ENCODE measurements at places on chromosomes 11 and 22.

- H3K27me3 ChIP-seq: peaks cover 22% of the 10 kb centered on the region
- H3K4me3 ChIP-seq: no peak overlapping the region
- no peaks in the 10 kb centered on the region for H3K4me1 ChIP-seq
- no peak overlapping the region for H3K27ac ChIP-seq
Measured at GRCh38 chr11:126496576-126497337, 141.3 kb downstream of the ST3GAL4 start.

- peaks cover 4% of the 10 kb centered on the region for H3K36me3 ChIP-seq
- peak overlapping the region; percentile 68 for H3K27ac ChIP-seq
- DNase-seq: no peak
- no peaks in the 10 kb centered on the region for H3K27me3 ChIP-seq
Measured at GRCh38 chr11:73359341-73359740, 16.9 kb upstream of the RELT start.

DNA sequence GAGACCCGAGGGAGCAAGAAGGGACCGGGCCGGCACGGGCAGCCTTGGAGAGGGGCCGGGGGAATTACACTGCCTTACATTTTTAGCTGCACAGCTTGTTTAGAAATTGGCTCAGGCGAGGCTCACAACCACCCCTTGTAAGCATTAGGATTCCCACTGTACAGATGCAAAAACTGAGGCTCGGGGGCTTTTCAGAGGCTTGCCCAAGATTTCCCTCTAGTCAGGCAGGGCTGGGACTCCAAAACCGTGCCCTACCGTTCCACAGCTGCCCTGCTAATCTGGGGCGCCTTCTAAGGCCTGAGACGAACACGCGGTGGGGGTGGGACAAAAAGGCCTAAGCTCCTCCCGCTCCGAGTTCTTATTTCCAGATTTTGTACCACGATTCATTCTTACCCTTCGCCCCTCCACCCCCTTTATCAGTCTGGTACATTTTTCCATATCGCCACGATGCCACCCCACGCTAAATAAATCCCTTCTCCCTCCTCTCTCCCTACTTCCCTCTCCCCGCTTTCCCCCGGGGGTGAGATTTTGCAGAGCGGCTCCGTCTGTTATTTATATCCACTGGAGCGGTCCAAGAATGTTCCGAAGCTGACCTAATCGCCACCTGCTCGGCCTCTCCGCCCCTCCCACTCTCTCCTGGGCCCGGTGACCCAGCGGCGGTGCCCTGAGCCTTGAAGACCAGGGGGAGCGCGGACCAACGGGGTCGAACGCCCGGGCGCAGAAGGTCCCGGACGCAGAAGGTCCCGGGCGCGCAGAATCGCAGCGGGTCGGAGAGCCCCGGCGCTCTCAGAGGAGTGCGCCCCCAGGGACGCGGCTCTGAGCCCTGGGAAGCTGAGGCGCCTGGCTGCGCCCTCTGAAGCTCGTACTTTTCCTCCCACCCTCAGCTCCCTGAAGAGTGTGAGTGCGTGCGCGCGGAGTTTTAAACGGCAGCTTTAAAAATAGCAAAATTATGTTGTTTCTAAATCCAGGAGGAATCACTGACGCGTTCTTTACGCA, 764 bp upstream of the PACSIN3 start:
- peak; percentile 50 for DNase-seq
- H3K27me3 ChIP-seq: no peaks in the 10 kb centered on the region
- H3K27ac ChIP-seq: peak overlapping the region; percentile 93
- H3K4me3 ChIP-seq: peak overlapping the region; percentile 47
- peaks cover 60% of the 10 kb centered on the region for H3K4me1 ChIP-seq
- H3K36me3 ChIP-seq: peaks cover 14% of the 10 kb centered on the region

GRCh38 chr11:113282898-113283437, 31.4 kb upstream of the TTC12 start:
- H3K36me3 ChIP-seq: no peaks in the 10 kb centered on the region
- no peaks in the 10 kb centered on the region for H3K27me3 ChIP-seq
- no peaks in the 10 kb centered on the region for H3K4me1 ChIP-seq
- DNase-seq: no peak
- no peak overlapping the region for H3K4me3 ChIP-seq

DNA sequence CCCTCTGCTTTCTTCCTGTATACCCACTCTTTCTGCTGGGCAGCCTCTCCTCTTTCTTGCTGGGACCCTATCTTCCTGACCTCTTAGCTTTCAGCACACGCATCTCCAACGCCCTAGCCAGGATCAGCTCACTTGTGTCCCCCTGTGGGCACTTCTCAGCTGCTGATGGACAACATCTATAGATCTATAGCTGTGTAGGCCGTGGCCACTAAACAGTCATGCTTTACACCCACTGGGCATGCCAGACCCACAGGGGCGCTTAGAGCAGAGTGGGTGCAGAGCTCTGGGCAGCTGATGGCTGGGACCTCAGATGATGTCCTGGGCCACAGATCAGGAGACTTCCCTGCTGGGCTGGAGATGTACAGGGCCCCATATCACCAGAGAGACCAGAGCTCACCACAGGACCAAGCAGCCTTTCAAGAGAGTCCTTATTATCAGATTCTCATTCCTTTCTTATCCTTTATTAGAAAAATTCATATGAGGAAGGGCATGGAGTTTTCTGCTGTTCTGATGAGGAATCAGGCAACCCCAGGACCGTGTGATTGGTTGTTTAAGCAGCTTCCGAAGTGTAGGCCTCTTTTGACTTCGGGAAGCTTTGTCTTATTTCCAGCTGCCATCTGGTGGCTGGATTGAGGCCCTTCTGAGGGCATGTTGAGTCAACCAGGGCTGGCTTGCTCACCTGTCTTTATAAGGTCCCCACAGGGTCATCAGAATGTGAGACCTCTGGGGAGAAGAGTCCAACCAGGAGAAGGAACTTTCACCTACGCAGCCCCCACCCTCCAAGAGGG, 60.5 kb downstream of the OSBP2 start:
- H3K4me3 ChIP-seq: no peak overlapping the region
- H3K4me1 ChIP-seq: peaks cover 9% of the 10 kb centered on the region
- H3K36me3 ChIP-seq: no peaks in the 10 kb centered on the region
- DNase-seq: peak; percentile 43

GRCh38 chr11:70727899-70728620, 329.7 kb downstream of the CTTN start:
- no peaks in the 10 kb centered on the region for H3K27me3 ChIP-seq
- H3K27ac ChIP-seq: no peak overlapping the region
- no peaks in the 10 kb centered on the region for H3K36me3 ChIP-seq
- H3K4me1 ChIP-seq: no peaks in the 10 kb centered on the region
- no peak overlapping the region for H3K4me3 ChIP-seq
- no peak for DNase-seq

DNA sequence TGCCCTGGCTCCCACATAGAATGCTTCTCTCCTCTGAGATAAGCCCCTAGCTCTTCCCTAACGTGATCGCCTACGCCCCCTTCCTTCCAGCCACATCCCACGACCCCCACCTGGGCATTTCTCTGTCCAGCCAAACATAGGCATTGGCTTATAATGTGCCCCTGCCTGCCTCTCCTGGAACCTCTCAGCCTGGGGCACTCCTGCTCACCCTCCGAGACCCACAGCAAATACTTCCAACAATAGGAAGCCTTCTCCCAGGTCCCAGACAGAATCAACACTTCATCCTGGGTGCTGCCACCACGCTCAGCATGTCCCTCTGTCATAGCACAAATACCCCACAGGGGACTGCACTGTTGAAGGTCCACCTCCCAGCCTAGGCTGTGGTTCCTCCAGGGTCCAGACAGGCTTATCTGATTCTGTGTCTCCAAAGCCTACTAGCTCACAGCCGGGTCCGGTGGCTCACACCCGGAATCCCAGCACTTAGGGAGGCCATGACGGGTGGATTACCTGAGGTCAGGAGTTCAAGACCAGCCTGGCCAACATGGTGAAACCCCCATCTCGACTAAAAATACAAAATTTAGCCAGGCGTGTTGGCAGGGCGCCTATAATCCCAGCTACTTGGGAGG, 24.2 kb upstream of the TMPRSS4 start:
- no peaks in the 10 kb centered on the region for H3K27me3 ChIP-seq
- H3K27ac ChIP-seq: no peak overlapping the region
- no peak overlapping the region for H3K4me3 ChIP-seq

GRCh38 chr11:127454856-127455255, 454.3 kb upstream of the KIRREL3 start:
- no peaks in the 10 kb centered on the region for H3K4me1 ChIP-seq
- H3K27ac ChIP-seq: no peak overlapping the region
- no peaks in the 10 kb centered on the region for H3K27me3 ChIP-seq
- no peak overlapping the region for H3K4me3 ChIP-seq
- no peaks in the 10 kb centered on the region for H3K36me3 ChIP-seq
- no peak for DNase-seq

- no peak overlapping the region for H3K27ac ChIP-seq
- H3K36me3 ChIP-seq: no peaks in the 10 kb centered on the region
- no peaks in the 10 kb centered on the region for H3K4me1 ChIP-seq
- H3K27me3 ChIP-seq: no peaks in the 10 kb centered on the region
- no peak overlapping the region for H3K4me3 ChIP-seq
Measured at GRCh38 chr22:39645532-39645931, 75.0 kb downstream of the CACNA1I start.

GRCh38 chr22:42443240-42444076, 11.3 kb upstream of the NFAM1 start:
- peak overlapping the region; percentile 89 for H3K27ac ChIP-seq
- no peaks in the 10 kb centered on the region for H3K36me3 ChIP-seq
- peaks cover 16% of the 10 kb centered on the region for H3K4me1 ChIP-seq

DNA sequence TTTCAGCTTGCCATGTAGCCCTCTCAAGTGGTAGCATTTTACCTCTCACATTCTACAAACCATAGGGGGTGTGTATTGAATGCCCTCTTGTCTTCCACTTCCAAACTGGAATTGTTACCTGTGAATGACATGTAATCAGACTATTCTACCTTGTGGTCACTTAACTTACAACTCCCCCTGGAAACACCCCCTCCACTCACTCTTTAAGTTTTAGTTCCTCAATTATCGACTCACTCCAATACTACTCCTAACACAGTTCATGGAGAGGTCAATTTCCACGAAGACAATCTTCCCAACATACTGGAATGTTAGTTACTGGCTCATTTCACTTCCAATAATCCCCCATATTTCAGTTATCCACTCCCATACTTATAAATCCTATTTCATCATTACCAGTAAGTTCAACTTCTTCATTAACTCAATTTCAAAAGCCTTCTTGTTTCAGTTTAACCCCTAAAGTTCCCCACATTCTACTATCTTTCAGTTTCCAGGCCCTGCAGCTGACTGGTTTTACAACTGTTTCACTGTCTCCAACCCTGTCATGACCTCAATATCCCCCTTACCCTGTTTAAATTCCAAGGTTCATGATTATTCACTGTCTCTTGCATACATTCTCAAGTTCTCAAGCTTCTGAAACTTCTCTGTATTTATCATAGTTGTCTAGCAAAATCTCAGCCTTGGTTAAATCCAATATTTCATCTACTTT, 92.5 kb downstream of the C11orf87 start:
- H3K4me3 ChIP-seq: no peak overlapping the region
- H3K27ac ChIP-seq: no peak overlapping the region
- no peak for DNase-seq
- no peaks in the 10 kb centered on the region for H3K27me3 ChIP-seq
- H3K36me3 ChIP-seq: no peaks in the 10 kb centered on the region

DNA sequence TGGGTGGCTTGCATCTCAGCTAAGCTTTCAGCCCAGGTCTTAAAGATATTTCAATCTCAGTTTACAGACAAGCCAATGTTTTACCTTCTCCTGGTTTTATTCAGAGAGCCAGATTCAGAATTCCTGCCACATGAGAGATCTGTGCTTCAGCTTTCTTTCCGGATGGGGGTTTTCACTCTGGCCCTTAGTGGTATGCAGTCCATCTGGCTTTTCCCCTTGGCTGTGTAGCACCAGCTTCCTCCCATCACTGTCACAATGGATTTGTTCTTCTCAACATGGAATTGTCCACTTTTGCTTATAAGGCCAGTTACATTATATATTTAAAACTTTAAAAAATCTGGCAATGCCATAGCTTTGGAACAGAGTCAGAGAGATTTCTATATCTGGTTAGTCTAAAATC, 303.9 kb downstream of the ETS1 start:
- H3K4me3 ChIP-seq: no peak overlapping the region
- DNase-seq: no peak
- no peaks in the 10 kb centered on the region for H3K27me3 ChIP-seq
- H3K36me3 ChIP-seq: no peaks in the 10 kb centered on the region
- no peaks in the 10 kb centered on the region for H3K4me1 ChIP-seq
- H3K27ac ChIP-seq: no peak overlapping the region

GRCh38 chr22:40070701-40071100, 75.9 kb downstream of the FAM83F start:
- H3K36me3 ChIP-seq: no peaks in the 10 kb centered on the region
- H3K4me3 ChIP-seq: no peak overlapping the region
- H3K27me3 ChIP-seq: no peaks in the 10 kb centered on the region
- H3K4me1 ChIP-seq: peaks cover 39% of the 10 kb centered on the region
- no peak overlapping the region for H3K27ac ChIP-seq

DNA sequence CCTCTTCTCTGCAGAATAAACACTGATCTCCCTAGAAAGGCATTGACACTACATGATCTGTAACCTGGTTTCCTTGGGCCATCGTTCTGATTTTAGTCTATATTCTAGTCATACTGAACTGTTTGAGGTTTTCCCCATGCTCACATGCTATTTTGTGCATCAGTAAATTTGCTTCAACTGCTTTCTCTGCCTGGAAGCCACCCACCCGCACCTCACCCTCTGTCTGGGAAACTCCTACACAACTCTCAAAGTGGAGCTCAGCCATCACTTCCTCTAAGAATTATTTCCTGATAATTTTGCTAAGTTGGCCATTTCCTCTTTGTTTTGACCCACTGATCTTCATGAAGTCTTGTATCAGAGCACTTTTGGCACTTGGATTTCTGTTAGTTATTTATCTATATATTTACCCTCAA, 36.1 kb downstream of the MMP20 start:
- H3K27me3 ChIP-seq: no peaks in the 10 kb centered on the region
- H3K27ac ChIP-seq: no peak overlapping the region
- no peaks in the 10 kb centered on the region for H3K4me1 ChIP-seq
- no peak for DNase-seq
- H3K4me3 ChIP-seq: no peak overlapping the region

DNA sequence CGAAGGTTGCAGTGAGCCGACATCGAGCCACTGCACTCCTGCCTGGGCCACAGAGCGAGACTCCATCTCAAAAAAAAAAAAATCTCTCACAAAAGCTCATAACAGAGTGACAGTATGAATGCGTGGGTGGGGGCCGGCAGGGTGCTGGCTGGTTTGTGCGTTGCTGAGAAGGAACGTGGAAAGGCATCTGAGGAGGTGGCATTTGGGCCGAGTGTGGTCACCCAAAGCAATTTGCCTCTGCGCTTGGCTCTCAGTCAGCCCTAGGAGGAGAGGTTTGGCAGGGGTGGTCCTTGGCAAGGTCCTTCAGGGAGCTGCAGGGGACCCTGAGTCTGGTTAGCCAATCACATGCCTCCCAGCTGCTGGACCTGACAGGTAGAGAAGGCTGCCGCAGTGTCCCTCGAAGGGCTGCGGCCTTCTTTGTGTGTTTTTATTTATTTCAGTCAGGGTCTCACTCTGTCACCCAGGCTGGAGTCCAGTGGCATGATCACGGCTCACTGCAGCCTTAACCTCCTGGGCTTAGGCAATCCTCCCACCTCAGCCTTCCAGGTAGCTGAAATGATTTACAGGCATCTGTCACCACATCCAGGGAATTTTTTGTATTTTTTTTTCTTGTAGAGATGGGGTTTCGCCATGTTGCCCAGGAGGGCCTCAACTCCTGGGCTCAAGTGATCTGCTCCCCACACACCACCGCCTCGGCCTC, 23.5 kb upstream of the OSBPL5 start:
- no peaks in the 10 kb centered on the region for H3K27me3 ChIP-seq
- H3K36me3 ChIP-seq: no peaks in the 10 kb centered on the region
- no peak overlapping the region for H3K27ac ChIP-seq
- no peaks in the 10 kb centered on the region for H3K4me1 ChIP-seq

- no peak for DNase-seq
- H3K27me3 ChIP-seq: no peaks in the 10 kb centered on the region
- no peak overlapping the region for H3K27ac ChIP-seq
- no peaks in the 10 kb centered on the region for H3K36me3 ChIP-seq
Measured at GRCh38 chr11:12868315-12869073, 140.6 kb upstream of the RASSF10 start.
